ENCODE measurements at places on chromosomes 3 and 15.

GRCh38 chr3:111690242-111690641 is 95.1 kb upstream of the ZBED2 start:
- DNase-seq: no peak

- DNase-seq: no peak
Measured at GRCh38 chr15:50018491-50018890, 100.5 kb downstream of the ATP8B4 start.

DNA sequence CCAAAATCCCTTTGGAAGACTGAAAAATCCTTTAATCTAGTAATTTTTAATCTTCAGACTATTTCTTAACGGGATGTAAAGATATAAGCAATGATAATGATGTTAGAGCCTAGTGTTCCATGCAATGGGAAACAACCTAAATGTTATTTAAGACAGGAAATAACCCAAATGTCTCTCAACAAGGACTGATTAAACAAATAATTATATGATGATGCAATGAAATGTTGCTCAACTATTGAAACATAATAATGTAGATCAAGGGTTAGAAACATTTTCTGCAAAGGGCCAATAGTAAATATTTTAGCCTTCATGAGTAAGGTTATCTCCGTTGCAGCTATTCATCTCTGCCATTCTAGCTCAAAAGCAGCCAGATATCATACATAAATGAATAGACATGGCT is 275.4 kb downstream of the NEK10 start:
- no peak for DNase-seq

DNA sequence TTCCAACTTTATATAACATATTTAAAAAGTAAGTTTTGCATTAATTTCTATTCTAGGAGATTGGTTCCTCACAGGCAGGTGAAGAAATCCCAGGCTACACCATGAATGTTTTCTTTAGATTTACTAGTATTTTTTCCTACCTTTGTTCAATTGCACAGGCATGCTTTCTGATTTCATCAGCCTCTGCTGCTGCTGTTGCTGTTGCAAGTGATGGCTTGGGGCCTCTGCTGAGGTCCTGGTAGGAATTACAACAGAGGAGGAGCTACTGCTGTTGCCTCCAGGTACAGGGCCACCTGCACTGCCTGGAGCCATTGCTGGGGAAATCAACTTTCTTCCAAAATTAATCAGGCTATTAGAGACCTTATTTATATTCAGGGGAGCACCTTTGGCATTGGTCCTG is 353.3 kb downstream of the PLCL2 start:
- no peak for DNase-seq

DNA sequence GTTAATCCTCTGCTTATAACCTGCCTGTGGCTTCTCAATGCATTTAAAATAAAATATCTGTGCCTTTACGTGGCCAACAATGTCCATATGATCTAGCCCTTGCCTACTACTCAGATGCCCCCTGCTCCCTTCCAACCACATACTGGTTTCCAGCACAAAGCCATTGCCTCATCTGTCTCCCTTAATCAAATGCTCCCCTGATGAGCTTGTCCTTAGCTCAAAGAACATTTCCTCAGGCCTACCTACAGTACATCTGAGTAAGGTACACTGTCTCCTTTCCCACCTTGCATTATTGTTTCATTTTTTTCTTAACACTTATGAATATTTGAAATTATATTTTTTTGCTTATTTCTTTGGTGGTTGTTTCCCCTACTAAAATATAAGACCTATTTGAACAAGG is 5.9 kb upstream of the TSC22D2 start:
- DNase-seq: no peak

GRCh38 chr3:49839193-49839809 is 17.1 kb downstream of the TRAIP start:
- peak; percentile 83 for DNase-seq

- DNase-seq: no peak
Measured at GRCh38 chr15:92901072-92901761, 1.1 kb downstream of the CHD2 start.

DNA sequence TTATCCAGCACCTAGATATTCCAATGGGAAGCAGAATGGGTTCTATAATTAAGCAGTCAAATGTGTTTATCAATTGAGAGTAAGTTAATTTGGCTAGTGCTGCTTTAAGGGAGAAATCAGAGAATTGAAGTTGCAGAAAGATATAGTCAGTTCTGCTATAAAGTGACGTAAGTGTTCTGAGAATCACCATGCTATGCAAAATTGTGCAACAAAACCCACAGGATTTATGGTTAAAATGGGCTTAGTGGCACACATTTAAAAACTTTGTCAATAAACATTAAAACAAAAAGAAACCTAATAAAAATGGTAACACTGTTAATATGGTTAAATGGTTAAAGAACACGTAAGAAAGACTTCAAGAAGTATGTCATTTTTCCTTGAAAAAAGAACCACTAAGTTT is 74.5 kb downstream of the TMEM108 start:
- no peak for DNase-seq

GRCh38 chr3:68703066-68703465 is 229.3 kb downstream of the TAFA4 start:
- no peak for DNase-seq

GRCh38 chr3:20028905-20029331 is 11.3 kb upstream of the KAT2B start:
- no peak for DNase-seq

DNA sequence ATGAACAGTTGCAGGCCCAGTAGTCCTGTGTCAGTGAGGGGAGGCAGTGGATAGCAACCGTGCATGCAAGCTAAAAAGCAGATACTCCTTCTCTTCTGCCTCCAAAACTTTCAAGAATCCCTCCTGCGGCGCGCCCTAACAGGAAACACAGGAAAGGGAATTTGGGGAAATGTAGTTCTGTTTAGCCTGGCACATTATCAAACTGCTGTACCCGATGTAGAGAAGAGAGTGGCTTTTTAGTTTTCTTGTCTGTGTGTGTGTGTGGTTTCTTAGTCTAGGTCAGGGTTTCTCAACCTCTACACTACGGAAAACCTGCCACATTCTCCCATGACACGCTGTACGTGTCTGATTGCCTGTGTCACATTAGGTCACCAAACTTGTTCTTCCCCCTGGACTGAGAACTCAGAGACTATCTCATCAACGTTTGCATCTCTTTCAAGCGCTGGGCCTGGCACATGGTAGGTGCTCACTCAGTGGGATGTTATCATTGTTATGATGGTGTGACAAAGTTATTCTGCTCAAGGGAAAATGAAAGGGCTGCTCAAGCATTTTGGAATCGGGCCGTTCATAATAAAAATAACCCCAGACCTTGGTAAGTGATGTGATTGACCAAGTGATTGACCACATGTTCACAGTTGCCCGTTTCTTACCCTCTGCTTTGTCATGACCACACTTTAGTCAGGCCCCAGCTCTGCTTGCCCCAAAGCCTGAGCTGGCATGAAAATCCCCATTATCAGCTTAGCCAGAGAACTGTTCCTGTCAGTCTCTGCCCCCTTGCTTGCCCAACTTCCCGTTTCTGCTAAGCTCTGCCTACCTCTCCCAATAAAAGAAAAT is 33.2 kb downstream of the TM4SF4 start:
- no peak for DNase-seq

DNA sequence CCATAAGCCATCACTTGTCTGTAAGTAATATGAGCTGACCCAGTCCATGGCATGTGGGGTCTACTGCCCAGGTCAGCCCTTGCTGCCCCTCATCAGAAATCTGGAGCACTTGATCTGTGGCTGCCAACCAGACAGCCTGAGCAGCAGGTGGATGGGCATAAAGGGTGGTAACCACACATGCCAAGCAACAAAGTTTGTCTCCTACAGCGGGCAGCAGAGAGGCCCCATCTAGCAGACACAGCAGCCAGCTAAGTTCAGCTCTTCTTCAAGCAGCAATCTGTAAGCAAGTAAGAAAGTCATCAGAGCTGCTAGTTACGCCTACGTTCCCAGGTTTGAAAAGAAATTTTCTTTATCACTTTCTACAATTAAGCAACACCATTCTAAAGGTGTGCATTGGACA is 27.9 kb downstream of the CHCHD4 start:
- DNase-seq: no peak

GRCh38 chr15:49760749-49761148 is 139.9 kb downstream of the DTWD1 start:
- DNase-seq: no peak

- DNase-seq: no peak
Measured at GRCh38 chr3:156859578-156859977, 33.4 kb downstream of the LEKR1 start.

- no peak for DNase-seq
Measured at GRCh38 chr15:87197981-87198380, 1058.6 kb downstream of the NTRK3 start.

All from H7 (cell line).